Upper lobe of right lung (tissue), 1 donor: ENCODE measurements at places on chromosomes 7 and 10.
A peak's percentile ranks its signal among the peaks of the same experiment; 100 is the strongest.

- no peak for DNase-seq
- no peaks in the 10 kb centered on the region for H3K27me3 ChIP-seq
- no peaks in the 10 kb centered on the region for H3K36me3 ChIP-seq
- no peaks in the 10 kb centered on the region for H3K4me1 ChIP-seq
These were observed 47.3 kb downstream of the C10orf105 start for GRCh38 chr10:71671994-71672946.

GRCh38 chr7:100444311-100445278 lies 8.3 kb upstream of the PPP1R35 start:
- H3K4me1 ChIP-seq = peaks cover 11% of the 10 kb centered on the region
- DNase-seq = peak; percentile 52
- peak overlapping the region; percentile 74 for H3K27ac ChIP-seq
- no peak overlapping the region for H3K4me3 ChIP-seq
- H3K36me3 ChIP-seq = no peaks in the 10 kb centered on the region

DNA sequence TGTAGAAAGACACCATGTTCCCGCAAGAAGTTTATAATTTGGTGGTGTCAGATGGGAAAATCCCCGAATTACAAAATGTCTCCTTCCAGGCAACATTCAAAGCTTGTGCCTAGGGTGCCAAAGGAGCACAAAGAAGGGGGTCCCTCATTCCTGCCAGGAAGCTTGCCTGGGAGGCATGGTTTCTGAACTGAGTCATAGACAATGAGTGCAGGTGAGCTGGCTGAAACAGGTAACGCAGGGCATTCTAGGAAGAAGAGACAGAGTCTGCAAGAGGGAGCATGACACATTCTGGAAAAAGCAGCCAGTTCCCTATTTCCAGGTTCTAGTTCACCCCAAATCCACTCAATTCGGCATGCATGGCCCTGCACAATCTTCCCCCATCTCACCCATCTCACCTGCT lies 11.9 kb upstream of the CALU start:
- no peak overlapping the region for H3K27ac ChIP-seq
- H3K4me3 ChIP-seq = no peak overlapping the region
- H3K4me1 ChIP-seq = no peaks in the 10 kb centered on the region
- no peaks in the 10 kb centered on the region for H3K36me3 ChIP-seq
- no peaks in the 10 kb centered on the region for H3K27me3 ChIP-seq

DNA sequence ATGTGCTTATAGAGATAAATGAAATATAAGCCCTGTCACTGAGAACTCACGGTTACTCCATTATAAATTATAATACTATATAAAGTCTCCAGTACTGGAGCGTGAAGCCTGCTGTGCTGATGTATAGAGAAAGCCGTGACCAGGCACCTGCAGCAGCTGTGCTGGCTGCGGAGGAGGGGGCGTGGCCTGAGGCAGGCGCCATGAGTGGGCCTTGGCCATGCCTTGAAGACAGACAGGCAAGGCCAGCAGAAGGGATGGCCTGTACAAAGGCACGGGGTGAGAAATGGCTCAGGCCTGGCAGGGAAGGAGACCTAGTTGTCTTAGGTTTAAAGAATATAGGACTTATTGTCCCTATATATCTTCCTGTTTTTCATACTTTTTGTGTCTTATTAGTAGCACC lies 218.5 kb upstream of the STK17A start:
- no peaks in the 10 kb centered on the region for H3K27me3 ChIP-seq
- H3K27ac ChIP-seq = no peak overlapping the region
- no peaks in the 10 kb centered on the region for H3K4me1 ChIP-seq
- DNase-seq = no peak
- no peaks in the 10 kb centered on the region for H3K36me3 ChIP-seq

GRCh38 chr10:99551616-99552015 lies 18.9 kb downstream of the NKX2-3 start:
- no peaks in the 10 kb centered on the region for H3K36me3 ChIP-seq
- no peak overlapping the region for H3K4me3 ChIP-seq
- peaks cover 45% of the 10 kb centered on the region for H3K27me3 ChIP-seq

DNA sequence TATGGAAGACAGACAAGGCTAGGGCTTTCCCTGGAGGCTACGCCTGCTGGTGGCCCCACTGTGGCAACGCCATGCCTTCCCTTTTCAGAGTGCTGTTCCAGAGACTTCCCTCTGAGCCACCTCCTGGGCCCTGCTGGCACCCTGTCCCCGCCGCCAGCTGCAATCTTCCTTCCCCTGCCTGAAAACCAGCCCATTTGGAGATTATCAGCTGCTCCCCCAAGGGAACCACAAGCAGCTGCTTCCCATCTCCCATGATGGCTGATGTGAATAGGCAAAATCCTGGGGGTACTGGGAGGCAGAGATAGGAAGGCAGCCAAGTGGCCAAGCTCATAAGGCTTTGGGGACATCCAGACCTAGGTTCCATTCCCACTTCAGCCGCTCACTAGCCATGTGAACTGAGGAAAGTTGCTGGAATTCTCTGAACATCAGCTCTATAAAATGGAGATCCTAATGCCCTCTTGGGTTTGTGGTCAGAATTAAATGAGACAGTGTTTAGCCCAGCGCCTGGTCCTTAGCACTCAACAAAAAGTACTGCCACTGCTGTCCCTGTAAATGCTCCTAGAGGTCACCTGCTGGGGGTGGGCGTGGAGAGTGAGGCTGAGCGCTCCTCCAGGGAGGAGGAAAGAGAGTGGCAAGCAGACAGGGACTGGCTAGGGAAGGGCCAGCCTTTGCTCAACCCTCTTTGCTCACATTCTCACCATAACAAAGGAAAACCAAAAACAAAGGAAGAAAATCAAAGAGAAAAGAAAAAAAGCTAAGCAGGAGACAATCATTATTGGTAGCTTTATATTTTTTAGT lies 5.9 kb downstream of the TSPAN33 start:
- H3K4me1 ChIP-seq = no peaks in the 10 kb centered on the region
- peaks cover 35% of the 10 kb centered on the region for H3K27me3 ChIP-seq
- no peak overlapping the region for H3K27ac ChIP-seq
- peak; percentile 66 for DNase-seq
- H3K4me3 ChIP-seq = no peak overlapping the region

DNA sequence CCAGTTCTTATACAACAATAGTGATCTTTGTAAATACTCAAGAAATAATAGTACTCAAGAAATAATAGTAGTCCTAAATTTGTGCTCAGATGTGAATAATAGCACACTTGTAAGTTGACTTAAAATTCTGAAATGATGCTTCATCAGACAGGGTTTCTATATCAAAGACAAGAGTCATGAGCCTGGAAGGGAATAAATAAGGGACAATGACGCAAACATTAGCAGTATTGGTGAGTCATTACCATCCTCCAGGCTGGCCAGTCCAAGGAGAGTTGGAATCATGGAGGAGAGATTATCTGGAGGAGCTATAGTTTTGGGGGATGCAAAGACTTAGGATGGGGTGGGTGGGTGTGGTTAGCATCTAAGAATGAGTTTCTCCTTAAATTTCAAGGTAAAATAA lies 6.1 kb upstream of the SH3PXD2A start:
- no peak for DNase-seq
- H3K27me3 ChIP-seq = no peaks in the 10 kb centered on the region
- H3K27ac ChIP-seq = no peak overlapping the region
- H3K4me1 ChIP-seq = no peaks in the 10 kb centered on the region

GRCh38 chr7:81719865-81720264 lies 50.0 kb downstream of the HGF start:
- H3K4me1 ChIP-seq = no peaks in the 10 kb centered on the region
- no peak for DNase-seq
- H3K27ac ChIP-seq = no peak overlapping the region
- H3K4me3 ChIP-seq = no peak overlapping the region
